ENCODE measurements at places on chromosomes 1 and 21.

GRCh38 chr21:41158026-41158425 is 9.9 kb upstream of the BACE2 start:
- no peak for DNase-seq

- DNase-seq, result no peak
Measured at GRCh38 chr1:200802865-200803512, 64.3 kb downstream of the CAMSAP2 start.

GRCh38 chr1:168083456-168084325 is 53.0 kb downstream of the GPR161 start:
- DNase-seq, result no peak

GRCh38 chr1:151838222-151839081 is 1.2 kb downstream of the C2CD4D start:
- no peak for DNase-seq

GRCh38 chr21:24302400-24302799 is 1304.9 kb downstream of the MRPL39 start:
- DNase-seq, result no peak
